ENCODE measurements at places on chromosomes 5 and 9.

DNA sequence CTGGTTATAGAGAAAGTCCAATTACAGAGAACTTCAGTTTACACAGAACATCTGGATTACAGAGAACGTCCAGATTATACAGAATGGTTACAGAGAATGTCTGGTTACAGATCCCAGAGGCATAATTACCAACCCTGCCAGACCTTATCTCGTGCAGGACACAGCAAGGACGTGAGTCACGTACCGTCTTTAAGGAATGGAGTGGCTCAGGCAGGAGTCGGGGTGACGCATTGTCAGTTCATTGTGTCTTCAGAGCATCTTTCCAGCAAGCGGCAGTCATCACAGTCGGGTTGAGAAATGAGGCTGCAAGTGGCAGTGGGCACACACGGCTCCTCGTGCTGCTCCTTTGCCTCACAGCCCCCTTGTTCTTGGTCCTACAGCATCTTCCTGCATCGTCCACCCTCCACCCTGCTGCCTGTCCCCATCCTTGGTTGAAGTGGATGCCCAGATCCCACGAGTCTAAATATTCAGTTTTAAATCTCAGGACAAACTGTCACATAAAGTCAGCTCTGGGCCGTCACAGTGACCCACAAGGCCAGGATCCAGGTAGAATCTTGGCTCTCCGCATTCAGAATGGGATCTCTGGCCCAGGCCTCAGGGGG, 30.0 kb upstream of the SLC6A19 start:
- peak; percentile 70 for DNase-seq

DNA sequence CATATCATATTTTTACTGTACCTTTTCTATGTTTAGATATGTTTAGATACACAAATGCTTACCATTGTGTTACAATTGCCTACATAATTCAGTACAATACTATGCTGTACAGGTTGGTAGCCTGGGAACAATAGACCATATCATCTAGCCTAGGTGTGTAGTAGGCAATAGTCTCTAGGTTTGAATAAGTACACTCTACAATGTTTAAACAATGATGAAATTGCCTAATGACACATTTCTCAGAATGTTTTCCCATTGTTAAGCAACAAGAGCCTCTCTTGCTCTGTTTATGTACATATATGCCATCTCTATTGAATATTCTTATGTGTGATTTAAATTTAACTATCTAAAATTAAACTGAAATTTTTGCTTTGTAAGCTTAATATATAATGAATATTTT, 209.6 kb upstream of the ST8SIA4 start:
- DNase-seq = no peak

- DNase-seq = no peak
Observed at GRCh38 chr5:761854-762710, 22.4 kb downstream of the ZDHHC11B start.

GRCh38 chr9:138104251-138105122, 226.9 kb downstream of the CACNA1B start:
- no peak for DNase-seq

- DNase-seq = peak; percentile 95
Observed at GRCh38 chr9:124256517-124257069, 1.2 kb upstream of the NEK6 start.

DNA sequence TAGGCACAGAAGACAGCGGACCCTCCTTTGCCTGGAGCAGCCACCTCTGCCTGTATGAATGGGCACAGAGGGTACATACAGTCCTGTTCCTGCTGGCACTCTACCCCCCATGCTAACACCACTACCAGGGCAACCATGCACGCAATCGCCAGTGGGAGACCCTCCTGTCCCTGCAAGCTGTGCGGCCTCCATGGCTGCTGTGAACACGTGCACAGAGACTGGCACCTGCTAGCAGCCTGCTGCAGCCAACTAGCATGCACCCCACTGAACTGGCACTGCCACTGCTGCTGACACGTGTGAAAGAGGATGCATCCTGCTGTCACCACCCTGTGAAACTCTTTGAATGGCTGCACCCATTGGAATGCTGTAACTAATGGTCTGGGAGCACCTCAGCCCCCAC, 885.2 kb upstream of the ARRDC3 start:
- no peak for DNase-seq

GRCh38 chr5:76930083-76930482, 22.8 kb upstream of the CRHBP start:
- no peak for DNase-seq

- no peak for DNase-seq
Observed at GRCh38 chr5:76736679-76737556, 21.0 kb downstream of the F2R start.

DNA sequence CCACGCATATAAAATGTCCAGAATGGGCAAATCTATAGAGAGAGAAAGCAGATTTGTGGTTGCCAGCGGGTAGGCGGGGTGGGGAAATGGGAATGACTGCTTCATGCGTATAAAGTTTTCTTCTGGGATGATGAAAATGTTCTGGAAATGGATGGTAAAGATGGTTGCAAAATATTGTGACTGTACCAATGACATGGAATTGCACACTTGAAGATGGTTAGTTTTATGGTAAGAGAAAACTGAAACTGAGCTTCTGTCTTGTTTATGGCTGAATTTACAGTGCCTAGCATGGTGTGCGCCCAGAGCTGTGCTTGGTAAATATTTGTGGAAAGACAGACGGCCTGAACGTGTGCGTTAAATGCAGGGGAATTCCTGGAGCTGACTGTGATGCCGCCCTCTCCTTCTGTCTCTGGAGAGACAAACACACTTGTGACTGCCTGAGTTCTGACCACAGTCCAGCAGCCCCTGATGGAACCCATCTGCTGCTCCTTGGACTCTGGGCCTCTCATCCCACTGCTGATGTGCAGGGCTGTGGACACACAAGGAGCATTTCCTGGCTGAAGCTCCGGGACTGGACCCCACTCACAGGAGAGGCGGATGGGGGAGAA, 8.6 kb upstream of the PTGES start:
- no peak for DNase-seq

DNA sequence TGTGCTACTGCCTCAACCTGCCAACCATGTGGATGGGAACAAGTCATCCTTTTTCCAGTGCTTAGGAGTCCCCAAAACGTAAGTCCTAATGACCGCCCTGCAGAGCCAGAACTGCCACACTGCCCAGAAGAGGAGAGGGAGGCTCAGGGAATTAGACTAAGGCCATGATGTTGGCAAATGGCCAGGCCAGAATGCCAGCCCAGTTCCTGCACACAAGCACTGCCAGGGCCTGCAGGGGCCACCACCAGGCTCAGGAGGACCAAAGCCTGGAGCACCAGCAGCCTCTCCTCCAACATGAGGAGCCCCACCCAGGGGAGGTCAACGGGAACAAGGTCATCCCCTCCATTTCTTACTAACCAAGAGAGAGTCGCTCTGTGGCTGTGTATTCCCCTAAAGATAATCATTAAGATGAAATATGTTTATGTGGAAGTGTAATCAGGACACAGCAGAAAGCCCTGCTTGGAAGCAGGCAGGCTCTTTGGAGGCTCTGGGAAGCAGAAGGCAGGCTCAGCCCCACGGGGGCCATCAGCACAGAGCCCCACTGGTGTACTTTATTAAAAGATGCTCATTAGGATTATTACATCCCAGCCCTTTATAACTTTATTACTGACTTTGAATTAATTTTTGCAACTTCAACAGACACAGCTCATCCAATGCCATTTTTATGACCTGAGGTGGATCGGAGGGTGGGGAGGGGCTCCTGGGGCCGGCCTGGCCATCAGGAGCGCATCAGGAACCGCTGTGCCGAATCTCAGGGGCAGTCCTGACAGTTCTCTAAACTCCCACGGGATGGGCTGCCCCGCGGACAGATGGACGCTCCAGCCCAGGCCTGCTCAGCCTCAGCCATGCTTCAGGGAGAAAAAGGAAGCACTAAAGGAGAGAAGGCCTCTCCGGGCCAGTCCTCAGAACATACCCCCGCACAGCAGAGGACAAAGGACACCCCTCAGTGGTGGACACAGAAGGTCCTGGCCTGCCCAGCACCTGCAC, 127.0 kb downstream of the ADAMTS2 start:
- no peak for DNase-seq

GRCh38 chr5:156584871-156585270, 257.9 kb downstream of the SGCD start:
- no peak for DNase-seq

GRCh38 chr9:126293522-126293889, 33.1 kb upstream of the MVB12B start:
- DNase-seq = no peak

DNA sequence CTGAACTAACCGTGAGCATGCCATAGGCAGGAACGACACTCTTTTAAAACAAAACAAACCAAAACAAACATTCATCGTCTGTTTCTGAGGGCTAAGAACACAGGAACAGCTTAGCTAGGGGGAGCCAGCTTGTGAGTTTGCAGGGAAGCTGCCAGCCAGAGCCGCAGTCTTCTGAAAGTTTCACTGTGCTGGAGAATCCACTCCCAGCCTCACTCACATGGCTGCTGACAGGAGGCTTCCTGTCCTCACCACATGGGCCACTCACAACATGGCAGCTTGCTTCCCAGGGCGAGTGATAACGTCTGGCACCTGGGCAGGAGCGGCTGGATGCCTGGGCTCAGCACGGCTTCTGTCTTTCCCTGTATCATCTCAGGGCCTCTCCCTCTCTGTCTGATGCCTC, 275.2 kb downstream of the MSX2 start:
- no peak for DNase-seq

DNA sequence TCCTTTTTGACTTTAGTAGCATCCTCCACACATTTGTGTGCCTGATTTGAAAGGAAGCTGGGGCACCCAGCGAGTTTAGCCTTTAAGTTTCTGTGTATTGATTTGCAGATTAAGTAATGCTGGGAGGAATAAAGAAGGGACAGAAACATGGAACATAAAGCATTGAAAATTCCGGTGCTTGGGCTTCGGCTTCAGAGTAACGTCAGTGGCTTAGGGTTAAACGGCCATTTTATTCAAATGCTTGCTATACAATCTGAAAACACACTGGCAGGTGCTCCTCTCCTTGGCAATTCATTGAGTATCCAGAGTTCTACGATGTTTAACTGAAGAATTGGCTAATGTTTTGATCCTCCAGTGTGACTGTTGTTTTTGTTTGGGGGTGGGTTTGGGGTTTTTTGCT, 58.0 kb upstream of the FSD1L start:
- no peak for DNase-seq

DNA sequence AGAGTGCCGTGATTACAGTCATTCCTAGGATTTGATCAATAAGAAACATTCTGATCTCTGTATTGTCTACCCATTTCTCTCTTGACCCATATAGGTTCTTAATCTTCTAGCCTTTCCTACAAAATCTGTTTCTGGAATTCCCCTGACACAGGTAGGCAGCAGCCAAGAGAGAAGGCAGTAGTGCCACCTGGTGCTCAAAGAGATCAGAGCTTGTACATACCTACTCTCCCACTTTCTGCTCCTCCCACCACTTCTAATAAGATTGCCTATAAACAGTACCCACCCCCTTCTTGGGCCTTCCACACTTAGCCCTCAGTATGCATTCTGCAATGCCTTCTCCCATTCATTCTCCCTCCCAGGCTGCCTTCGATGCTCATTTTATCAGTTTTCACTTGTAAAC, 117.4 kb upstream of the RORB start:
- peak; percentile 37 for DNase-seq

DNA sequence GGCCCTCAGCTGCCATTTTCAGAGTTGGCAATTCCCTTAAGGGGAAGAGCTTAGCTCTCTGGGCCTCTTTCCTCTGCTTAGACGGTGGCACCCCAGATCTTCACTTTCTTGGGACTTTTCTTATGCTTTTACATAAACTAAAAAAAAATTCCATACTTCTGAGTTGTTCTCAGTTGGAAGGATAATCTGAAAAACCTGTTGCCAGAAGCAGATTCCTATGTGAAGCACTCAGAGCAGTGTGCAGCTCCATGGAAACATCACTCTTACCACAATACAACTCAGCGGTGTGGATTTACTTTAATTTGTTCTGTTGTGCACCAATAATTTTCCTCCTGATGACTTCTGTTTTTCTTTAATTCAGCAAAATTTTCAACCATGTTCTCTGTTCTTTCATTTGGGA, 44.1 kb upstream of the MROH2B start:
- DNase-seq = peak; percentile 38

GRCh38 chr5:74243634-74244033, 396.9 kb downstream of the ENC1 start:
- no peak for DNase-seq

DNA sequence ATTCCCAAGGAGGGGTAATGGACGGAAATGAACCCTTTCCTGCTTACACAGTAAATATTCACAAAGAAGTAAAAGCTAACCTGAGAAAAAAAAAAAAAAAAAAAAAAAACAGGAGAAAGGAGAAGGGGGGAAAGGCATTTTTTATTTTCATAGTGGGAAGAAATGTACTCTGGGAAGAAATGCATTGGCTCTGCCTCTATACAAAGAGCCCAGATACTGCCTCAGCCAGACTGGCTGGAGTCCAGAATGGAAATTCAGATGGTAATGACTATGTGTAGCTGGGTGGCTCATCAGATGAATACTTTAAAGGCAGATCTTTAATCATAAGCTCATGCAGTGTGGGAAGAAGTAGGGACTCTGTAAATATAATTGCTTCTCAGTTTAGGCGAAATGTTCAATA, 124.9 kb upstream of the ZNF608 start:
- DNase-seq = no peak

DNA sequence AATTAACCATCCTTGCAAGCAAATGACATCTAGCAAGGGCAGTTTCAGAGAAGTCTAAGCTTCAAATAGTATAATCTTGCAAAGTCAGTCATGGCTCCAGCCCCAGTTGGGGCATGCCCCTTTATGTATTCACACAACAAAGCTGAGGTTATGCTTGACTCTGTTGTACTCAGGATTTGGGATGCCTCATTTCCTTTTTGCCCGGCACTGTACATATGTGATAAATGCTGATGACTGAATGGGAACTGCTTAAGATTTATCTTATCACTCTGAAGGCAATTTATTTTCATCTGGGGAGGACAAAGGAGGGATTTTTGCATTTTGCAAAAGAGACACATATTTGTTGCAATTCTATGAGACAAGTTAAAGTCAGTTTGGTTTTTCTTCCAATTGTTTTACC, 219.2 kb downstream of the TRPM3 start:
- DNase-seq = peak; percentile 35

GRCh38 chr9:35882263-35882848, 12.2 kb upstream of the OR13J1 start:
- peak; percentile 33 for DNase-seq

- DNase-seq = no peak
Observed at GRCh38 chr9:71897577-71897976, 13.4 kb downstream of the ABHD17B start.

GRCh38 chr5:150264667-150265603, 24.6 kb downstream of the CAMK2A start:
- no peak for DNase-seq

DNA sequence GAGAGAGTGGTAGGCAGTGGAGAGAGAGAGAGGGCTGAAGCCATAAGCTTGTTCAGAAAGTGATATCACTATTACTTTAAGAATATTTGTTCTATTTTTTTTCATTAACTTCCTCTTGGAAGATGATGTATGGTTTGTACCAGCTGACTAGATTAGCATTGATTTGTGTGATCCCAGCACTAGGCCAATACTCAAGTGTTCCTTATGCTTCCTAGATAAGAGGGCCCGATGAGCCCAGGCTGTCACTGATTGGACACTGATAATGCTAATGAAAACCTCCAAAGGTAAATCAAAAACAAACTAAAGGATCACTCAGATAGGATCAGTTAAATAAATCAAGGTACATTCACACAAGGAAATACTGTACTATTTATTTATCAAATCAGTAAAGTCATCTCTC, 52.7 kb upstream of the OTULINL start:
- DNase-seq = no peak

Measured in RCC 7860 (cell line).